ENCODE measurements at places on chromosomes 2 and 18.

GRCh38 chr2:98900721-98901120 is 35.3 kb downstream of the CRACDL start:
- DNase-seq = no peak

- no peak for DNase-seq
These were observed 19.3 kb upstream of the LOXHD1 start for GRCh38 chr18:46676182-46676835.

GRCh38 chr2:105239924-105240323 is 1.6 kb upstream of the GPR45 start:
- DNase-seq = peak; percentile 81

DNA sequence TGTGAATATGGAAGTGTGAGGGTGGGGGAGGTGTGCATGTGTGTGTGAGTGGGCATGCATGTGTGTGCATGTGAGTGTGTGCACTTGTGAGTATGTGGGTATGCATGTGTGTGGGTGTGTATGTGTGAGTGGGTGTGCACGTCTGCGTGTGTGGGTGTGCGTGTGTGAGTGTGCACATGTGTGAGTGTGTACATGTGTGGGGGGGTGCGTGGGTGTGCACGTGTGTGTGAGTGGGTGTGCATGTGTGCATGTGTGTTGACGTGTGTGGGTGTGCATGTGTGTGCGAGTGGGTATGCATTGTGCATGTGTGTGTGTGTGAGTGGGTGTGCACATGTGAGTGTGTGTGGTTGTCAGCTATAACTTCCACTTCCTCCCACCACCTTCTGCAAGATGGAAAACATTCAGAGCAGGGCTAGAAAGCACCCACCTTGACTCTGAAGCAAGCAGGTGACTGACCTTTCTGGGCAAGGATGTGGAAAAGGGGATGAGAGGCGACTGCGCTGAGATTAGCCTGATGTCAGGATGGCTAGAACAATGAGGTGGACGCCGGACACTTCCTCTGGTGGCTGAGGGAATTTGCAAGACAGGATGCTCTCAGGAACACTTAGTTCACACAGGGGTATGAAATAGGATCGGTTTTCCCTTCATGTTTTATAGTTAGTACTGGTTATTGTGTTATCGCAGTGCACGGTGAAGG is 103.6 kb downstream of the ACKR3 start:
- DNase-seq = no peak

- no peak for DNase-seq
These were observed 95.0 kb upstream of the LDAH start for GRCh38 chr2:20917719-20918572.

GRCh38 chr2:43832457-43832856 is 6.2 kb downstream of the ABCG5 start:
- no peak for DNase-seq
